ENCODE measurements at places on chromosomes 4 and X. TPM values are rescaled to one million over a fixed set of nuclear protein-coding genes. Genes with fewer than 3 reads are reported as not detected.

GRCh38 chrX:68354879-68355628 is 78.2 kb downstream of the OPHN1 start:
- H3K27me3 ChIP-seq = no peaks in the 10 kb centered on the region
- H3K4me3 ChIP-seq = no peak overlapping the region
- no peak overlapping the region for H3K27ac ChIP-seq
- DNase-seq = no peak
- no peaks in the 10 kb centered on the region for H3K36me3 ChIP-seq

GRCh38 chr4:106502106-106502699 is 133.6 kb upstream of the GIMD1 start:
- H3K27me3 ChIP-seq = no peaks in the 10 kb centered on the region
- DNase-seq = no peak
- H3K4me1 ChIP-seq = no peaks in the 10 kb centered on the region
- no peak overlapping the region for H3K27ac ChIP-seq
- no peak overlapping the region for H3K4me3 ChIP-seq
- no peaks in the 10 kb centered on the region for H3K36me3 ChIP-seq

DNA sequence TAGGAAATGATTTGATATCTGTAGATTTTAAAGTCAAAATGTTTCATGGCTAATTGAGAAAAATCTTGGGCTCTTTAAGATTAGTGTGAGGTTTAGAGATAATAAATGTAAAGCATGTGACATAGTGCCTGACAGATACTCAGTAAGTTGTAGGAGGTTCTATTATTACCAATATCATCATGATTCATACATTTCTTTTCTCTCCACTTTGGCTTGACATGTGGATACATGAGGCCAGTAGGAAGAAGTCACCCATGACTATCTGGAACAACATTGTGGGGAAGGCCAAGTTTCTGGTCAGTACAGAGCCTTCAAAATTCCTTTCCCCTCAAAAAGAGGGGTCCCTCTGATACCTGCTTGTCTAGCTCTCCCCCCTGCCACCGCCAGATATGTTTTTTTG is 91.2 kb upstream of the SORBS2 start:
- no peaks in the 10 kb centered on the region for H3K27me3 ChIP-seq
- H3K4me3 ChIP-seq = no peak overlapping the region
- no peaks in the 10 kb centered on the region for H3K4me1 ChIP-seq
- H3K27ac ChIP-seq = no peak overlapping the region
- DNase-seq = no peak

Gene PNCK
- total RNA-seq = not detected

Gene RPS6KA6
- total RNA-seq = 11.8 TPM

Gene SLIT2
- 118 TPM for total RNA-seq

Measured in uterus (tissue), 4 donors.